ENCODE measurements at places on chromosomes 16 and 17.

DNA sequence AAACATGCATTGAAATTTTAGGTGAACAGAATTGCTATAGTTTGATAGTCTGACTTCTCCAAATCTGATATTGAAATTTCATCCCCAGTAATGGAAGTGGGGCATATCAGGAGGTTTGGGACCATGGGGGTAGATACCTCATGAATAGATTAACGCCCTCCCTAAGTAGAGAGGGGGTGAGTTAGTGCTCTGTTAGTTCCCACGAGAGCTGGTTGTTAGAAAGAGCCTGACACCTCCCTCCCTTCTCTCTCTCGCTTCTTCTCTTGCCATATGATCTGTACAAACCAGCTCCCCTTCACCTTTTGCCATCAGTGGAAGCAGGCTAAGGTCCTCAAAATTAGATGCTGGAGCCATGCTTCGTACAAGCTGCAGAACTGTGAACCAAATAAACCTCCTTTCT lies 78.8 kb downstream of the BRIP1 start:
- DNase-seq, result no peak

DNA sequence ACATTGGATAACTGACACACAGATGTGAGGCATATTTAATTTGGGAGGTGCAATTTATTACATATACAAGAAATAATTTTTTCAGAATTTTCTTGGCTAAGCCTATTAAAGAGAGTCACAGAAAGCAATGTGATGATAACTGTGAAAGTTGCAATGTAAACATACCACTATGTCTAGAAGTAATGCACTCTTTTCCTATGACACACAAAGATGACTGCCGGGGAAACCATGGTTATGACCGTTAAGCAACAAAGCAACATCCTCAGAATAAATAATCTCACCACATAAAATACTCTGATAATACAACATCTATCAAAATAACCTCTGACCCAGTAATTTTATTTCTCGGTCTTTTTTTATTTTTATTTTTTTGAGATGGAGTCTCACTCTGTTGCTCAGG lies 10.5 kb upstream of the QRICH2 start:
- DNase-seq, result no peak

DNA sequence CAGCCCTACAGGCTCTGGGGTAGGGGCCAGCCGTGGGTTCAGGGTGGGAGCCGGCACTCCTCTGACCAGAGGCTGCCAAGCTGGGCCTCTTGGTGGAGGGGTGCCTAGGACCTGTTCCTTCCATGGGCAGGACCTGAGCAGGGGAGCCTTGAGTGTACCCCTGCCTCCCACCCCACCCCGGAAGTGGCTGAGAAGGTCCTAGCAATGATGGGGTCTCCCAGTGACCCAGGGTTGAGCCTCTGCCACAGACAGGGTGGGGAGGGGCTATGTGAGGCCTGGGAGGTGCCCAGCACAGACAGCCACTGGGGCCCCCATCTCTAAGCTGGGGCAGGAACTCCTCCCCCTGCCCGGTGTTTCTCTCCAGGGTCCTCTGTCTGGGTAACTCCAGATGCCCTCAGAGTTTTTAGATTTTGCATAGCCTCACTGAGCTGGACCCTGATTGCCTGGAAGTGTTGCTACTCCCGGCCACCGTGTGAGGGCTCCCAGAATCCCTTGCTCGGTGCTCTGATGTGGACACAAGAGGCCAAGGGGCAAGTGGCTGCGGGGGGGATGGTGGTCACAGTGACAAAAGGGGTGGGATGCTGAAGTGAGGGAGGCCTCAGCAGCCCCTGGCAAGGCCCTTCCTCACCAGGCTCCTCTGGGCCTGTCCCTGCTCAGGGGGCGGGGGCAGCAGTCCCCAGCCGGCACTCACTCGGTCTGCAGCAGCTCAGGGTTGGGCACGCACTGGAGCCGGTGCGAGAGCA lies 6.4 kb upstream of the MTSS2 start:
- DNase-seq, result no peak

DNA sequence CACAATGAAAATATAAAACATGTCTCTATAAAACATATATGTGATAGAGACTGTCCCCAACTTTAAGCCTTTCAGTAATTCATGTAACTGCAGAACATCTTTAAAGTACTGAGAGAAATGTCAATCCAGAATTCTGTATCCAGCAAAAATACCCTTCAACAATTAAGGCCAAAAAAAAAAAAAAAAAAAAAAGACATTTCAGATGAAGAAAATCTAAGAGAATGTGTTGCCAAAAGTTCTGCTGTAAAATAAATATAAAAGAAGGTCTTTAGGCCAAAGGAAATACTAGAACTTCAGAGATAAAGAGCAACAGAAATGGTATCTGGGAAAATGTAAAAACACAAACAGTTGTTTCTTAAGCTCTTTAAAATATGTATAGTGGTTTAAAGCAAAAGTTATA lies 17.3 kb downstream of the BPTF start:
- no peak for DNase-seq

DNA sequence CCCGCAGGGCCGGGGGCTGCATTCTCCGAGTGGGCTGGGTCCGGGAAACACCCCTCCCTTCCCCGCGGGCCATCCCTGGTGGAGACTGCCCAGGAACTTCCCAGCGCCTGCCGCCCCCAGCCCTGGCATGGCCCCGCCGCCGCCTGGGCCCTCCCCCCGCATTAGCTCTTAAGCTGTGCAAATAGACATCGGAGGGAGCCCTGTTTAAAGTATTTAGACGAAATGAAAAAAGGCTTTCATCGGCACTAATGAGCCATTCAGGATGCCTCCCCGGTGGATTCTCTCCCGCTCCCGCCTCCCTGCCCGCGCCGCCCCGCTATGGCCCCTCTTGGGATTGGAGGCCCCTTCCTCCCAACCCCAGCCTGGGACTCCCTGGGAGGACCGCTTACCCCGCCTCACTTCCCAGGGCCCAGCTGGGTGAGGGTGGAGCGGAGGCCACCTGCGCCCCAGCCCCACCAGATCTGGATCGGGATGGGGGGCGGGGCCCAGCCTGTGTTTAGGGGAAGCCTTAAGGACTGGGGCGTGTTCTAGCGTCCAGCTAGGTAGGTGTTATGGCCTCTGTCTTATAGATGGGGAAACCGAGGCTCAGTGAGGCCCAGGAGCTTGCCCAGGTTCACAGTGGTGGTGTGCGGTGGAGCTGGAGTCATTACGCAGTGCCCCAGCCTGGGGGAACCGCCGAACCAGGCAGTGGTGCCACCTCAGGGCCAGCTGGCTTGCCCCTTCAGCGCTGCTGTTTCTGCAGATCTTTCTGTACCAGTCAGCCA lies 19.7 kb downstream of the SEZ6 start:
- DNase-seq, result no peak

DNA sequence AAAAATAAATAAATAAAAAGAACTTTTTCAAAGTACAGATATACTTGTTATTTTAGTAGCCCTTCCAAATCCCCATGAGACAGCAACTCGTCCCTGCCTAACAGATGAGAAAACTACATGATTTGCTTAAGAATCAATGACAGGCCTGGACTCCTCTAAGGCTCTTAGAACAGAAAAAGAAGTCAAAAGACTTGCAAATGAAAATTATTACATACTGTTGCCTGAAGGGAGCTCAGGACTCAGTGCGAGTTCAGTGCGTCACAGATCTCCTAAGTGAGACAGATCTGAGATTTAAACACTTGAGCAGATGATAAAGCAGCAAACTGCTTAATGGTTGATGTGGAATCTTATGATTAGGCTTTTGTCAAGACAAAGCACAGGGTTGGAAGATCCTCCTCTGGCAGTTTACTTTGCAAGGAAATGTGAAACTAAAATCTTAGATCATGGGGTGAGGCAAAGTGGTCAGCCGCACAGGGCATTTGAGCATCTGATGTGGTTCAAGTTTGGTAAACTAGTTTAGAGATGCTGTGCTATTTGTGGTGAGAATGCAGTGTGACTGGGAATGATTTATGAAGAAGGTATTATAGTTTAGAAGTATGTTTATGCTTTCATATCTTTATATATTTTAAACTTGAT lies 138.1 kb downstream of the TRIM37 start:
- peak; percentile 56 for DNase-seq

GRCh38 chr17:27540318-27541101 lies 84.3 kb downstream of the KSR1 start:
- no peak for DNase-seq

GRCh38 chr17:49520386-49521087 lies 25.4 kb downstream of the NGFR start:
- no peak for DNase-seq

DNA sequence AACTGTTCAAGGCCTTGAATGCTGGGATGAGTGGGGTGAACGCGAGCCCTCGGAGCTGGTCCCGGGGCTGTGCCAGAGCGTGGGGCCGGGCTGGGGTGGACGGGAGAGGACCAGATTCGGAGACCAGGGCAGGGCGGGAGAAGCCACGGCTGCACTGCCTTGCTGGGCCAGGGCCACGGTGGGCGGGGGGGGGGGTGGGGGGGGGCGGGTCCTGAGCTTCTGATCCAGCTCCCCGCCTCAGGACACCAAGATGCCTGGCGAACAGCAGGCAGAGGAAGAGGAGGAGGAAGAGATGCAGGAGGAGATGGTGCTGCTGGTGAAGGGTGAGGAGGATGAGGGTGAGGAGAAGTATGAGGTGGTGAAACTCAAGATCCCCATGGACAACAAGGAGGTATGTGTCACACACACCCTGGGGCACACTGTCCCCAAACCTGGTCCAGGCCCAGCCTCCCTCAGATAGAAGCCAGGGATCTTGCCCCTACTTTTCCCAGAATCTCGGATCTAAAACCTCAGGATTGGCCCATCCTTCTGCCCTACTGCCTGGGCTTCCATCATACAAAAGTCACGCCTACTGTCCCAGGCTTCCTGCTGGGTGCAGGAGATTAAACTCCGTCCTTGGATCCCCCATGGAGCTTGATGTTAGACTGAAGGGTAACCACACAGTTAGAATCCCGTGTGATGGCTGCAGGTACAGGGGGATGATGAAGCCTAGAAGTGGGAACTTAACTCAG lies 563 bp downstream of the ZNF771 start:
- no peak for DNase-seq

DNA sequence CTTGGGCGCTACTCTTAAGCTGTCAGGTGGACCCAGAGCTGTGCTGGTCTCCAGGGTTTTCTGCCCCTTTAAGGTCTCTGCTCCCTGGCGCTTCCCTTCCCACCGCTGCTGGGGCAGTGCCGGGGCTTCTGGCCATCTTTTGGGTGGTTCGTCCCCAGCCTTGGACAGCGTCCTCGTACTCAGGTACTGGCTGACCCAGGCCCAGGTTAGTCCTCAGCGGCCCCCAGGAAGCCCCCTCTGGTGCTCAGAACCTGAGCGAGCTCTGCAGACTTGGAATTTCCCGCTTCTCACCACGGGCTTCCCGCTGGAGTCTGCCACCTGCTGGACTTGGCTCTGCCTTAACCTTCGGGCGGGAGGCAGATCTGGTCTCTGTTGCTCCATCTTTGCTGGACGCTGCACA lies 94.1 kb upstream of the ZNF750 start:
- no peak for DNase-seq

GRCh38 chr17:73956595-73957465 lies 246.6 kb upstream of the RPL38 start:
- no peak for DNase-seq

GRCh38 chr16:5837007-5837670 lies 739.5 kb upstream of the EEF2KMT start:
- DNase-seq, result no peak

DNA sequence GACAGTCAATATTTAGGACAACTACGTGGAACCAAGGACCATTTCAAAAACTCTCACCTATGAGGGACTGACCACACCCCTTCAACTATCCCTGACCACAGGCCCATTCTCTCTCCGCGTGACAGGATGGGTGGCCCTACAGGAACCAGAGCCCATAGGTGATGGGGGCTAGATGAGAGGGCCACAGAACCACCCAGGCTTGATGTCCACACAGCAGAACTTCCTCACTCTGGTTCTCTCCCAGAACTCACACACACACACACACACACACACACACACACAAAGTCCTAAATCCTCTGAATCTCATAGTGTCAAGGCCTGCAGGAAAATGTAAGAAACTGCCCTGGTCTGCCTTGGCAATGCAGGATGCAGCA lies 1.5 kb downstream of the ZNF319 start:
- no peak for DNase-seq

DNA sequence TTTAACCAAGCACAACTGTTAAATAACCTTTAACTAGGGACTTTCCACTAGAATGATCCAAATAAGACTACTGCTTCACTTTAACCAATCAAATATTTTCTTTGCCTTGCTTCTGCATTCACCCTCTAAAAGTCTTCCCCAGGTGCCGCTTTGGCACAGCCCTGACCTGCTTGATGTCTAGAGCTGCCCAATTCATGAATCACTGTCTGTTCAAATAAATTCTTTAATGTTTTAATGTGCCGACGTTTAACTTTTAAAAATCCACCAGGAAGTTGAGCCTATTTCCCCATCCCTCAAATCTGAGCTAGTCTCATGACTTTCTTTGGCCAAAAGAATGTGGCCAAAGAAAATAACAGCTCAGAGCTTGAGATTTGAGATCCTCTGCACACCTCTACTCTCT lies 277.8 kb upstream of the SOX9 start:
- DNase-seq, result no peak

- DNase-seq, result no peak
Observed at GRCh38 chr17:21125862-21126261, 902 bp upstream of the DHRS7B start.

- peak; percentile 70 for DNase-seq
Observed at GRCh38 chr16:68790130-68790761, 53.1 kb upstream of the TANGO6 start.

DNA sequence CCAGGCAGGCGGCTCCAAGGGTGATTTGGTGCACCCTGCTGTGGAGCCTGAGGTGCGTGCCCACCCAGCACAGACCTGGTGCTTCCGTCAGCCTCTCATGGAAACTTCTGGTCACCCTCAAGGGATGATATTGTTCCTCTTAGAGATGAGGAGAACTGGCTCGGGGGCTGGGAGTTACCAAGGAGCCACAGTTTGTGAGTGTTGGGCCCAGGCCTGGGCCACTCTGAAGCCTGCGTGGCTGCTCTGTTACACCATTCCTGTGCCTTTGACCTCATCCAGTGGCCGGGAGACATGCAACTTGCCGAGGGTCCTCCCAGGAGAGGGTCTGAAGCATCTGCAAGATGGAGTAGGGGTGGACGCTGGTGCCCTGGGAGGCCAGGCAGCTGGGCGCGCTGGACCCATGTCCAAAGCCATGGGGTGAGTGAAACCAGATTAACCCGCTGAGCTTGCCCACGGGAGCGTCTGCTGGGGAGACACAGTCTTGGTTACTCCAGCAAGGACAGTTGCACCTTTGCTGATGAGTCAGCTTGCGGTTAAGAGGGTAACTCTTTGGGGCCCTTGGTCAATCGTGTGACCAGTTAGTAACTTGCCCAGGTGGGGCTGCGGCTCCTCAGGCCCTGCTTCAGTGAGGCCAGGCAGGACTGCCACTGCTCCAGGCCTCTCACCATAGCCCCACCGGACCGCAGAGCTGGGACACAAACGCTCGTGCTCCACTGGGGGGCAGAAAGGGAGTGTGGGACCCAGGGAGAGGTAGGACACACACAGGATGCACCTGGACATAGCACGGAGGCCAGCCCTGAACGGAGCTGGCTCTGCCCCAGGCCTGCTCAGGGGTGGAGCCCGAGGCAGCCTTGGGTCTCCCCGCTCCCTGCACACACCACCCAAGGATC lies 7.5 kb downstream of the C16orf90 start:
- DNase-seq, result no peak

- DNase-seq, result peak; percentile 78
Observed at GRCh38 chr16:6527646-6528045, 805.0 kb upstream of the RBFOX1 start.

All from DMS79 treated with DMSO at 0.1 percent for 48 hours (cell line).